B cell (primary cell): ENCODE measurements at places on chromosomes 11 and 22. TPM values are rescaled to one million over a fixed set of nuclear protein-coding genes. Genes with fewer than 3 reads are reported as not detected.

Gene ARHGAP8
- polyA plus RNA-seq, result 0.12 TPM in 1 of 2 replicates, not detected in the other

Gene ELF5
- polyA plus RNA-seq, result not detected in 2 replicates

Gene GAL3ST1
- polyA plus RNA-seq, result 0.50 and 0.70 TPM in 2 replicates

Gene CRYBB2
- not detected in 2 replicates for polyA plus RNA-seq

Gene SPTBN2
- 1.2 and 2.1 TPM in 2 replicates for polyA plus RNA-seq

Gene ELMOD1
- polyA plus RNA-seq, result not detected in 2 replicates

Gene GLYATL1
- 0.09 TPM in 1 of 2 replicates, not detected in the other for polyA plus RNA-seq

Gene CD3E
- 1.7 and 9.5 TPM in 2 replicates for polyA plus RNA-seq

Gene OR4D5
- polyA plus RNA-seq, result not detected in 2 replicates

Gene DGCR2
- 28.6 and 28.8 TPM in 2 replicates for polyA plus RNA-seq

Gene TCF20
- polyA plus RNA-seq, result 16.4 and 20.9 TPM in 2 replicates

Gene TBX1
- not detected in 2 replicates for polyA plus RNA-seq

Gene NPAS4
- not detected in 2 replicates for polyA plus RNA-seq

- DNase-seq, result no peak
Measured at GRCh38 chr22:49323751-49324415, 503.8 kb downstream of the BRD1 start.

DNA sequence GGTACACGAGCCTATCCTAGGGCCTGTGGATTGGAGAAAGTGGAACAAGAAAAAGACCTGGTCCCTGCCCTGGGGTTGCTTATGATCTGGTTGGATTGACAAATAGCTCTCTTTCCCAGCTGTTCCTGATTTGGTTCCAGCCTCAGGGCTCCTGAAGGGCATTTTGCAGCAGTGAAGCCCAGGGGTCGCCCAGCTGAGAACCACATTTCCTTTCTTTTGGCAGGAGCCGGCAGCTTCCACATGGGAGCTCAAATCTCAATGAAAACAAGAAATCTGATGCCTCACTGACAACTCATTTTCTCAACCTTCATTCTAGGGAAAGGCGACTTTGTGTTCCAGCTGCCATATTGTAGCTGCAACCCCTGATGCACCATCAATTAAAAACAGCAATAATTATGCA, 140.6 kb upstream of the CADM1 start:
- no peak for DNase-seq

- DNase-seq, result no peak
Measured at GRCh38 chr11:100066399-100066798, 620.7 kb upstream of the ARHGAP42 start.

GRCh38 chr11:62671608-62672389, at the start of the genes LBHD1 and UQCC3:
LBHD1 (minus strand) TSS chr11:62672267; CDS start chr11:62670031, 2,236 bp downstream.
UQCC3 (plus strand) TSS chr11:62671673; CDS start chr11:62671746, 73 bp downstream.
- DNase-seq, result peak; percentile 86

GRCh38 chr11:92226331-92227229, 2.0 kb downstream of the FAT3 start:
- DNase-seq, result no peak

- DNase-seq, result no peak
Measured at GRCh38 chr22:26406118-26406517, 22.9 kb upstream of the ASPHD2 start.

GRCh38 chr11:44787070-44787469, 60.3 kb downstream of the TSPAN18 start:
- DNase-seq, result no peak

GRCh38 chr11:70034740-70035365, 43.3 kb upstream of the ANO1 start:
- no peak for DNase-seq

- peak; percentile 81 for DNase-seq
Measured at GRCh38 chr11:36292311-36292722, 3.1 kb upstream of the COMMD9 start.

DNA sequence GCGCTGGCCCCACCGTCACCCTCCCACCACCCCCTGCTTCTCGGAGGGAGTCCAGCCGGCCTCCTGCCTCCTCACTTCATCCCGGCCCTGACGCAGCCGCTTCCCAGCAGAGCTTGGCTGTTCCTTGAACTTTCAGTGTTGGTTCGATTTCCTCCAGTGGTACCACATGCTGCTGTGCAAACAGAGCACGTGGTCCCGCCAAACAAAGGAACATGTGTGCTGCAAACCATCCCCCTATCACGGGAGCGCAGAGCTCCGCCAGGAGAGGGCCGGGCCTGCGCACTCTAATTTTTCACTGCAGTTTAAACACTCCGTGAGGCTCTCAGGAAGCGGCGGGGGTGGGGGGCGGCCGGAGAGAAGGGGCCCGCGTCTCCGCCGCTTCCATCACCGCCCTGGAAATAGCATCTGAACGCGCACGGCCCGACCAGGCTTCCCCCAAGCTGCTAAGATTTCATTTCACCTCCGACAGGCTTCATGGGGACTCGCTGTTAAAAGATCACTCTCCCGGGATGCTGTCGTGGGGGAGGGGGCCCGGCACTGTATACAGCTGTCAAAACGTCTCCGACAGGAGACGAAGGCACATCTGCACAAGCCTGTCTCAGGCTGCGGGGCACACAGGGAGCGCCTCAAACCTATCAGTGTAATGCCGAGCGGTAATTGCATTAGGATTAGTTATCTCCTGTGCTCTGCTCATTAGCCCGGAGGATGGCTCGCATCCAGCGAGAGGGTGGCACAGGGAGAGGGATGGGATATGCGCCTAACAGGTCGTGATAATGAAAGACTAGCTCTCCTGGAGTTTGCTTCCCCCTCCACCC, 269.9 kb upstream of the SORL1-AS1 start:
- DNase-seq, result no peak

DNA sequence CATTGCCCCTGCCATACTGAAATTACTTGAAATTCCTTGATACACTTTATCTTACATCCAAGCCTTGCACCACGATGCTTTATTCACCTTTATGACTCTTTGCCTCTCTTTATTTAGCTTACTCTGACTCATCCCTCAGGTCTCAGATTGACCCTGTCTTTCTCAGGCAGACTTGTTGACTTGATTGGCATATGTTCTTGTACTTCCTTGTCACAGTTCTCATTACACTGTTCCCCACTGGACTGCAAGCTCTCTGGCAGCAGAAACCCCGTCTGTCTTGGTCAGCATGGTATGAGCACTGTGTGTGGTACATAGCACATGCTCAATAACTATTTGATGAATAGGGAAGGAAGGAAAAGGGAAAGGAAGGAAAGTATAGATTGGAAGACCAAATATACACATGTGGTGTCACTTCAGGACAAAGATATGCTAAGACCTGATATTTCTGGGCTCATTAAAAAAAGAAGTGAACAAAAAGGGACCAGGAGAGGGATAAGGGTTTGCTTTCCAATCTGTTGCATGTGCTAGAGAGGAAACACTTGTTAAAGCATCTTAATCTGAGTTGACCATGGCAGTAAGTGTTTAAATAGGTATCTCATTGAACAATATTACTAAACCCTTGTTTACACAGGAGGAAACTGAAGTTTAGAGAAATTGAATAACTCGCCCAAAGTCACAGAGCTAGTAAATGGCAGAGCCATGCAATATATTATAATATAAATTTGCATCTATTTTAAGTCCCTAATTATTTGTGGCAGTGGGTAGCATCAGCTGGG, 7.2 kb downstream of the LYVE1 start:
- no peak for DNase-seq

DNA sequence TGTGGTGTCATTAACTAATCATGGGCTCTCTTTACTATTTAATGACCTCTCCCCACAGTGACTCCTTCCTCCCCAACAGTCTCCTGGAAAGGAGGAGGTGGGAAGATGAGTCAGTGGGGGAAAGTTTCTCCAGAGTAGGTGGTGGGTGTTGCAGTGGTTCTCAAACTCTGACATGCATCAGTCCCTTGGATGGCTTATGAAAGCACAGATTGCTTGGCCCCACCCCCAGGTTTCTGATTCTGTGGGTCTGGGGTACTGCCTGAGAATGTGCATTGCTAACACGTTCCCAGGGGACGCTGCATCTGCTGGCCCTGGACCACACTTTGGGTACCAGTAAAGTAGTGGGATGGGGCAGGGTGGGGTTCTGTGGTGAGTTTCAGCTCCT, 9.8 kb downstream of the CD82 start:
- no peak for DNase-seq

GRCh38 chr11:90753546-90753945, 530.7 kb upstream of the CHORDC1 start:
- DNase-seq, result no peak

GRCh38 chr22:24437741-24438328, 10.4 kb downstream of the ADORA2A start:
- DNase-seq, result peak; percentile 78

- no peak for DNase-seq
Measured at GRCh38 chr11:100359281-100359680, 327.8 kb upstream of the ARHGAP42 start.

DNA sequence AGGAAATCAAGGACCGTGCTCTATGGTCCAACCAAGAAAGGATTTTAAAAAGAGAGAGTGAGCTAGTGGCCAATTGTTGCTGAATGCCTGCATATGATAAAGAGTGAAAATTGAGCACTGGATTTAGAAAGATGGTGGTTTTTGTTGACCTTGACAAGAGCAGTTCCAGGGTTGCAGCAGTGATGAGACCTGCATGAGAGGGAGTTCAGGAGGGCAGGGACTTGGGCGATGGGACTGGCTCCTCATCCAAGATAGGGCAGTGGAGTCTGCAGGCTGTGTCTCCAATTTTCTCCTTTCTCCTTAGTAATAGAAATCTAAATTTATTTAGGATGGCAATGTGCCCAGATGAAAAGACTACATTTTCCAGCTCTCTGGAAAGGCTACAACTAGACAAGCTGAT, 94.0 kb upstream of the B3GAT1 start:
- DNase-seq, result no peak

GRCh38 chr11:65927904-65928397, 8.7 kb downstream of the DRAP1 start:
- DNase-seq, result peak; percentile 89

DNA sequence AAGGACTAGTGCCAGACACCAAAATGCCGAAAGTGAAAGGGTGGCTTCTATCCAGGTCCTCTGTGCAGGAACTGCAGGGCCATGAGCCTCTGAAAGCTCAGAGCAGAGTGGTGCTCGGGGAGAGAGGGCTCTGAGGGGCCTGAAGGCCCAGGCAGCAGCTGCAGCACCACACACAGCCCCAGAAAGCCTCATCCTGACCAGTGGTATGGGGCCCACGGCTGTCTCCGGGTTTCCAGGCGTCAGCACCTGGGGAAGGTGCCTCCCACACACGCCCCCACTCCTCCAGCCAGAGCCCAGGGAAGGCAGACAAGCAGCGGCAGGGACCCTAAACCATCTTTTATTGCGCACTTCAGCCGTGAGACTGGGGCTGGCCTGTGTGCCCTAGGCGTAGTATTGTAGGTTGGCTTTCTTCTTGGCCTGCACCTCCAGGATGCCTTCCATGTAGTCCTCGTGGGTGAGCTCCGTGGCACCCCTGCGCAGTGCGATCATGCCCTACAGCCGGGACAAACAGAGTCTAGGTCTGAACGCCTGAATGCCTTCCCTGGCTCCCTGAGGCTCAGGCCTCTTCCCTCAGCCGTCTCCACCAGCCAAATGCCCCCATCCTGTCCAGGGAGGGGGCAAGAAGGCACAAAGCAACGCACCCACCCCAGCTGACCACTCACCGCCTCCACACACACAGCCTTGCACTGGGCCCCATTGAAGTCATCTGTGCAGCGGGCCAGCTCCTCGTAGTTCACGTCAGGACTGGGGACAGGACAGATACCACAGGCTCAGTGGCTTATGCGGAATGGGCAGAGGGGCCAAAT, 7.6 kb downstream of the PSMC3 start:
- no peak for DNase-seq

GRCh38 chr11:27307232-27307631, 55.8 kb downstream of the CCDC34 start:
- DNase-seq, result no peak

- DNase-seq, result no peak
Measured at GRCh38 chr11:100800202-100800601, 113.1 kb downstream of the ARHGAP42 start.

- no peak for DNase-seq
Measured at GRCh38 chr11:36235750-36236149, 53.5 kb downstream of the COMMD9 start.

- DNase-seq, result no peak
Measured at GRCh38 chr11:86119077-86119476, 50.2 kb upstream of the PICALM start.

- DNase-seq, result peak; percentile 80
Measured at GRCh38 chr22:19970479-19971275, 29.1 kb upstream of the TXNRD2 start.

- peak; percentile 81 for DNase-seq
Measured at GRCh38 chr22:24134090-24134846, 47.0 kb upstream of the SUSD2 start.

- DNase-seq, result no peak
Measured at GRCh38 chr22:24037851-24038765, 27.0 kb downstream of the CABIN1 start.
